BJ (cell line): ENCODE measurements at places on chromosomes 11 and 22. TPM values are rescaled to one million over a fixed set of nuclear protein-coding genes. Genes with fewer than 3 reads are reported as not detected.
A peak's percentile ranks its signal among the peaks of the same experiment; 100 is the strongest.

GRCh38 chr22:39560127-39560526 lies 10.4 kb upstream of the CACNA1I start:
- DNase-seq = no peak

- DNase-seq = no peak
Measured at GRCh38 chr22:41831828-41832552, 915 bp upstream of the SREBF2 start.

GRCh38 chr11:114259124-114259526 lies 37.1 kb upstream of the NNMT start:
- DNase-seq = no peak

DNA sequence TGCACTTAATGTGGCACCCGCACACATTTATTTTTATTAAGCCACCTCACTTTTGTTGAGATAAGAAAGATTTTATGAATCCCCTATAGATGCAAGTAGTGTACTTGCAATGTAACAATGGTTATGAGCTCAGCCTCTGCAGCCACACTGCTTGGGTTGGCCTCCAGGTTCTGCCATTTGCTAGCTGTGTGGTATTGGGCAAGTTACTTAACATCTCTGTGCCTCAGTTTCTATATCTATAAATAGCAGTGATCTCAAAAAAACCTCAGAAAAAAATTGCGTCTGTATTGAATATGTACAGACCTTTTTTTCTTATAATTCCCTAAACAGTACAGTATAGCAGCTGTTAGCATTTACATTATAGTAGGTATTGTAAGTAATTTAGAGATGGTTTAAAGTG lies 10.0 kb downstream of the CUL5 start:
- no peak for DNase-seq

DNA sequence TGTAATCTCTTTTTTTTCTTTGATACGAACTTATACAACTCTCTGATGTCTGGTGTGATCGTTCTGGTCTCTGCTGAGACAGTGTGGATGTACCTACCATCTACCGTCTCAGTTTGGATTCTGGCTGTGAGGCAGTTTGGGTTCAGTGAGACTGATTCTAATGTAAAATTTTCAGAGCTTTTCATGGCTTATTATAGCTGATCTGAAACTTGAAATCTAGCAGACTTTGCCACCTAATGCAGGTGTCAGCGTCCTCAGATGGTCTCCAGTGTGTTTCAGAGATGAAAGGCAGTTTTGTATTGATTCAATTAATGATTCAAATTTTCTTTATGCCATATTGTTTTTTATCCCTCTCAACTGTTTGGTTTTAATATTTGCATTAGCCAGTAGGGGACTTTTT lies 35.9 kb downstream of the PPFIBP2 start:
- no peak for DNase-seq

- no peak for DNase-seq
Measured at GRCh38 chr22:47281126-47282106, 519.0 kb downstream of the TBC1D22A start.

GRCh38 chr11:69444381-69445130 lies 36.9 kb upstream of the LINC01488 start:
- peak; percentile 89 for DNase-seq

DNA sequence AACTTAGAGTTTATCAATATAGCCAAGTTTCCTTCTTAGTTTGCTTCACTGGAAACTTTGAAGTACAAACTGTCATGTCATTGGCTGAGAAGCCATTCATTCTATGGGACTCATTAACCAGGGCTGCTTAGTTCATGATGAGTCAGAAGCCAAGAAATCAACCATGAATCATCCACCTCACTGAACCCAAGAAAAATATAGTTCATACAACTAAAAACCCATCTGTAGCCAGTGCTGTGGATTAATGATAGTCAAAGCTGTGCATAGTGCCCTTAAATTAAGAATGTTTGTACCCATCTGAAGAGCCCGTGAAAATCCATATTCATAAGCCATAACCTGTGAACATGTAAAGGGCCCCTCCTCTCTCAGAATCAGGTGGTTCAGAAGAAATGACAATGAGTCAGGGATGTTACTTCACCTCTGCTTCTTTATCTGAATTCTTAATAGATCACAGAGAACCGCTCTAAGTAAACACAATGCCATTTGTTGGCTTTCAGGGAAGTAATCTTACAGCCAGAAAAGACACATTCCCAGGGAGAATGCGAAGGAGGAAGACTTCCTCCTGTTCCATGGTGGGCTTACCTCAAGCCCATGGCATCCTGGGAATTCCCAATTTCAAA lies 25.4 kb downstream of the MMP20 start:
- DNase-seq = peak; percentile 67

GRCh38 chr11:45894555-45895247 lies 9.2 kb downstream of the MAPK8IP1 start:
- no peak for DNase-seq

- no peak for DNase-seq
Measured at GRCh38 chr11:34633990-34634693, 13.2 kb downstream of the EHF start.

DNA sequence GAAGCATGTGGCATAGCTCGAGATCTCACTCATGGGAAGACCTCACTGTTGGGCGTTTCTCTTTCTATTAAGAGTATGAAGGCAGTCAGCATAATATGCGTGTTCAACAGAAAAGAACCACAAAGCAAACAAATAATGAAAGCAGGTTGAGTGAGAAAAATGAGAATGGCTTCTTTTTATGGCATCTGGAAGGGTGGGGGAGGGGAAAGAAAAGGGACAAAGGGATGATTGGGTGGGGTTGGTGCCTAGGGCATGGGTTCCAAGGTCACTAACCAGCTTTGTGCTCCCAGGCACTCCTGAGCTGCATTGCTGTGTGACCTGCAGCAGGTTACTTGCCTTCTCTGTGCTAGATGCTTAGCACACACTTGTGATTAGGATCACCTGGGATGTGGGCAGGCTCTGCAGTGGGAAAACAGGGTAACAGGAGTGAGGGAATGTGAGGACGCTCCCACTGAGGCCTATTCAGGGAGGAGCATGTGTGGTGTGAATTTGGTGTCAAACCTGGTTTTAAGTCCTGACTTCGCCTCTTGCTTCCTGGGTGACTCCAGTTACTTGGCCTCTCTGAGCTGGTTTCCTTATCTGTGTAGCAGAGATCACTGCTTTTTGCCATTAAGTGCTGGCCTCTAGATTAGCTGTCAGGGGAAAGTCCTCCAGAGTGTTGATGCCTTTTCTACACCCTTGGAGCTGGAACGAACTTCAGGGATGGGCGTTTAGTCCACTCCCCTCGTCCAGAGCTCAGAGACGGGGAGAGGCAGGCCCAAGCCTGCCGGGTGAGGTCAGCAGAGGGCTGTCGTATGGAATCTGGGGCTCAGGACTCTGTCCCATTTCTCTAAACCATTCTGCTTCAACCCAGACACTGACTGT lies 74.8 kb downstream of the KIAA1671 start:
- no peak for DNase-seq

GRCh38 chr11:13567551-13567950 lies 71.8 kb upstream of the PTH start:
- no peak for DNase-seq

DNA sequence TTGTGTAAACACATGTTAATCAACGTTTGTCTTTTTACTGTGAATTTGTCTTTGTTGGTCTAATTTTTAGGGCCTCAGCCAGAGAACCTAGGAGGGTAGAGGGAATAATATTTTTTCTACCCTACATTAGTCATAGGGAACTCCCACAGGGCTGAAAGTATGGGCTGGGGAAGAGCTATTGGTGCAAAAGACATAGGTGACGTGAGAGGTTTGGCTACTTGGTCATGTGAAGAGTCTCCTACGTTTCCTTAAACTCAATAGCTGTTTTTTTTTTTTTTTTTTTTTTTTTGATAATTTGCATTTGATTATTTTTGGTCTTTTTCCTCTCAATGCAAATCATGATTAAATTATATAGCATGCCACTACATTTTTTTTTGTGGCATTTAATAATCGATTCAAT lies 15.9 kb upstream of the MMP7 start:
- no peak for DNase-seq

DNA sequence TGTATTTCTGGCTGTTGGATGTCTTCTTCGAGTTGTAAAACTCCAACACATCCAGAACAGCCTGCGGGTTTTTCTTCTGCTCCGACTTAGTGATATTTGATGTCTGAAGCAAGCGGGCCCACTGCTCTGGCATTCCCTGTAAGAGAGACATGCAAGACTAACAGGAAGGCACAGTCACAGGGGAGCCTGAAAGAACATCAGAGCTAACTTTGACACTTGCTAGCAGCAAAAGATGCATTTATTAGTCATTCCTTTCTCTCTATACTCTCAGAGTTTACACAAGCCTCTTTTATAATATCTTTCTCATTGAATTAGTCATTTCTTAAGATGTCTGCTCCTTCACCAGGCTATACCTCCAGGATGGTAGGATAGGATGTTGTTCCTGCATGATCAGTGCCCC lies 77.8 kb upstream of the GDPD4 start:
- no peak for DNase-seq

DNA sequence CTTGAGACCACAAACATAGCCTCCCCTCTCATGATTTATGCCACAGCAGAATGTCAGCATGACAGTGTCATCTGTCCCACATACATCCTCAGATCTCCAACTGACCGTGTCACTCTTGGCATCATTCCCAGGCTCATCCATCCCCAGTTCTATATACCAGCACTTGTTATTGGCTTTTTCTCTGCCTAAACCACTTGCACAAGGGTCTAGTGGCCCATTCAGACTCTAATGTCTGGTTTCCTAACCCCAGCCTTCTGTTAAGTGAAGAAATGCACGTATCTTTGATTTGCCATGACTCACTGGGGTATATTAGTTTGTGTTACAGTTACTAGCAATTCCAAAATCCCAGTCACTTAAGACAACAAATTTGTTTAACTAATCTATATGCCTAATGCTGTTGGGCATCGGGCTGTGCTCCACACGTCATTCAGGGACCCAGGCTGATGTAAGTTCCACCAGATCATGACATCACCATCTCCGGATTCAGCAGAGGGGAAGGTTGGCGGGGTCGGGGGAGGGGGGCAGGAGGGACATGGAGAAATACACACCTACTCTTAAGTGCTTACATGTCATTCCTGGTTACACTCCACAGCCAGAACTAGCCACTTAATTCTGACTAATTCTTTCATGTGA lies 517.4 kb downstream of the BUD13 start:
- no peak for DNase-seq

DNA sequence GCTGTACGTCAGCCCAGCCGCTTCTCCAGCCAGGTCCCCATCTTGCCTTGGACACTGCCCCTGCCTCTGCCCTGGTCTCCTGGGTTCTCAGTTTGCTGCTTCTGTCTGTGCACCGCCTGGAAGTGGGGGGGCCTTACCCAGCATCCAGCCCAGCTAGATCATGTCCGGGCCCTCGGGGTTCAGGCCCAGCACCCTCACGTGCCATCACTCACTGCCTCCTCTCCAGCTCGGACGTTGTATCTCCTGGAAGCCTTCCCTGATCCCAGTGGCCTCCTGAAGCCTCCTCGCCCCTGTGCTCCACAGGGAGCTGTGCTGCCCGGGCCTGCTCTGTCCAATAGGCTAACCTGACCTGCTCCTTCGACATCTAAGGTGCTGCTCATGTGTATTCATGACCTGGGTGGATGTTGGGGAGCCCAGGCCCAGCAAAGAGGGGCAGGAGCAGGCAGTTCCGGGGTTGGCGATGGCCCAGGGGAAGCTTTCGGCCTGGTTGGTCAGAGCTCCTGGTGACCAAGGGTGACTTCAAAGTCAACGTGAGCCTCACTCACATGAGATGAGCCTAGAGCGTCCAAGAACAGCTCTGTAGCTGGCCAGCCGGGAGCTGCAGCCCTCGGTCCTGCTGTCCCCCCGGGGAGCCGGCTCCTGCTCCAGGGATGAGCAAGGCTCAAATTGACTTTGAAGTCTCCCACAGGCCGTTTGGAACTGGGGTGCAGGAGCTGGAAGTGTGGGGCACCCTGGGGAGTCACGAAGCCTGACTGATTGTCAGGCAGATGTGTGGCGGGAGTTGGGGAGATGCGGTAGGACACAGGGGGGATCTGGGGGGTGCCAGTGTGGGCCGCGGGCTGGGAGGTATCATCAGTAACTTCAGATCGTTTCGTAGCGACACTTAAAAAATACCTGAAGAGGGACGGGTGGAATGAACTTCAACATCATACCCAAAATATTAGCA lies 5.2 kb upstream of the ASCL2 start:
- no peak for DNase-seq

- DNase-seq = no peak
Measured at GRCh38 chr11:131686836-131687235, 316.4 kb downstream of the NTM start.

GRCh38 chr22:48297296-48297695 lies 1530.4 kb downstream of the BRD1 start:
- no peak for DNase-seq

- DNase-seq = no peak
Measured at GRCh38 chr11:102119997-102120396, 9.8 kb downstream of the YAP1 start.

- DNase-seq = no peak
Measured at GRCh38 chr11:126149759-126150625, 61.5 kb downstream of the RPUSD4 start.

- DNase-seq = no peak
Measured at GRCh38 chr11:56849852-56850251, 101.4 kb upstream of the OR9G4 start.

DNA sequence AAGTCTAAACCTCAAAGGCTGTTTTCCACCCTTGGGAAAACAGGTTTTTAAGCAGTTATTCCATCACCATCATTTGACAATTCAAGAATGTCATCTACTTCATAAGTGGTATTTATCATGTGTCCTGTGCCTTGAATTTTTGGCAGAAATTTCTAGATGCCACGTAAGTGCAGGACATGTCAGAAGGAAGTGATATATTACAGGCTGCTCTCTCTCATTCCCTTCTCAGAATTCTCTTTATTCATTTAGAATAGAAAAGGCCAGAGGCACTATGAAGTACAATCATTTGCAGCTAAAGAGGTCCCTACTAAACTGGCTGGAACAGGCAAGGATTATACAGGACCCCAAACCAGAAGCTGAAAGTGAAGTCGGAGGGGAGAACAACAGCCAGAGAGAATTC lies 11.9 kb downstream of the RBFOX2 start:
- DNase-seq = no peak

GRCh38 chr11:86535773-86536172 lies 136.6 kb downstream of the ME3 start:
- no peak for DNase-seq

DNA sequence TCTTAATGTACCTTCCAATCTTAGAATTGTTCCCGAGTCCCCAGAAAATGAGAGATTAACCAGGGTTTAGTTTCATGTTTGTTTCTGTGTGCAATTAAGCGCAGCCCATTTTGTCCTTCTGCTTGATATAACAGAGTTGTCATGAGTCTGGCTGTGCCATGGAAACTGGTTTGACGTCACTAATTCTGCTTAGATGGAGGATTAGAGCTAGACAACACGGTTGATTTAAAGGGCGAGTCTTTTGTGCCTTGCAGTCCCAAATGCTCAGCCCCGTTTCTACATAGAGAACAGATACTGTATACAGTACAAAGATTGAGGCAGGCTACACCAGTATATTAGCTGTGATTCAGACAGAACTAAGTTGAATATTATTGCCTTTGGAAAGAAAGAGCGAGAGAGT lies 45.5 kb upstream of the ALKBH3 start:
- no peak for DNase-seq

The GLB1L2 gene
- polyA plus RNA-seq = 0.10 and 0.18 TPM in 2 replicates

The PIWIL4 gene
- polyA plus RNA-seq = 1.6 and 2.7 TPM in 2 replicates

The PLA2G3 gene
- polyA plus RNA-seq = 0.04 TPM in 1 of 2 replicates, not detected in the other

The PLAAT3 gene
- polyA plus RNA-seq = 12.5 and 17.6 TPM in 2 replicates

The VSIG2 gene
- not detected in 2 replicates for polyA plus RNA-seq

The TSSK2 gene
- not detected in 2 replicates for polyA plus RNA-seq

The TSPAN18 gene
- polyA plus RNA-seq = 0.20 and 0.55 TPM in 2 replicates

The PTPN5 gene
- not detected in 2 replicates for polyA plus RNA-seq

The YPEL4 gene
- 0.26 TPM in 2 replicates for polyA plus RNA-seq

The SFI1 gene
- polyA plus RNA-seq = 5.0 and 7.1 TPM in 2 replicates

The PLAAT5 gene
- polyA plus RNA-seq = not detected in 2 replicates

The C11orf16 gene
- polyA plus RNA-seq = not detected in 2 replicates
